ENCODE measurements at places on chromosomes 7 and 10.

DNA sequence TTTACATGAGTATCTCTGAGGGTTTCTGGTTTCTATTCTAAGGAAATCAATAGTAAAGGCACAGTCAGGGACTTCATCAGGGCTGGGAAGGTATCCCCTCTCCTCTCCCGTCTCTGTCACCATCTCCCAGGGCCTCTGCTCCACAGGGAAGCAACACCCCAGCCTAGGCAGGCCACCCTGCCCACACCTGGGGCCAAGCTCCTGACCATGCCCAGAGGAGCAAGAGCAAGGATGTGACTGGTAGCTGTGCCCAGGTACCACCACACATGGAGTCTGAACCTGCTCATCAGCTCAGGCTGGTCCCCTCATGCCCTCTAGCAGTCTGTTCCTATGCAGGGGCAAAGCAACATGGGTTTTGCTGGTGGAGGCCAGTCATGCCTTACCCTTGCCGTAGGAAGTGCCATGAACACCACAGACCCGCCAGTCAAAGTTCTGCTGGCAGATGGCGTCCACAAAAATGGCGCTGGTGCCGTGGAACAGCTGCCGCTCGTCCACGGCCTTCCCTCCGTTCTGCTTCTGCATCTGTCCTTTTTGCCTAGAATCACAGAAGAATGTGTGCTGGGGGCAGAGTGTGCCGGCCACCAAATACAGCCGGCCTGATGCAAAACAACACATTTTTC lies 36.8 kb downstream of the PARP12 start:
- DNase-seq: no peak

- no peak for DNase-seq
Measured at GRCh38 chr7:46058086-46058823, 137.2 kb upstream of the IGFBP3 start.

DNA sequence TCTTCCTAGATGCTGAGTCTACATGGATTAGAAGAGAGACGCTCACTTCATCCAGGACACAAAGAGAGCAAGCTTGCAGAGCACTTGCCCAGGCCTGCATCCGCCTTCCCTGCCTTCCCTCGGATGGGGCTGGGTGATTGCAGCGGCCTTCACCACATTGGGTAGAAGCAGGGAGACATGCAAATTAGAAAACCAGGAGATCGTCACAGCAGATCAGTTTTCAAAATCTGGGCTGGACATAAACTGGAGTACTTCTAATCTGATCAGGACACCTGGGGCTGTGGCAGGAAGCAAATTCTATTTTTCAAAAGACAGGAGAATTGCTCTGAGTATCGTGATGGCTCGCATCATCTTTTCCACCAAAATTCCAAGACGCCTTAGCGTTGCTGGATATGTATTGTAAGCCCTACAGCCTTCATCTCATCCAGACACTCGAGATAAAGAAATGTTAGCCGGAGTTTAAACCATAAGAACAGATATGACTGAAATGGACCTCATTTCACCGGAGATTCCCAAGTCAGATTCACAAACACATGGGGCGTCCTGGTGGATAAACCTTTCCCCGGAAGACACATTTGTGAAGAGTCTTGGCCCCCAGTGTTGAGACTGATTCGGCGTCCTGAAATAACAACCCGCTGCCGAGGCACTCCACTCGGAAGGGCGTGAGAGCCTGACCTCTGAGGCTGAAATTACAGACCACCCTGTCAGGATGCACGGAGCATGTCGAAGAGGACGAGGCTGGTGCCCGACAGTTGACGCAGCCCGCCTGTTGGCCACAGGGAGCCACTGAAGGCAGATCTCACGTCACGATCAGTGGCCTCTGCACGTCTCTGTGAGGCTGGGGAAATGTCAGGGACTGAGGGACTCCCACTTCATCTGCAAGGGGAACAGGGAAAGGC lies 91.2 kb upstream of the PARD3 start:
- DNase-seq: peak; percentile 39

- no peak for DNase-seq
Measured at GRCh38 chr10:28595613-28596012, 62.7 kb downstream of the WAC start.

DNA sequence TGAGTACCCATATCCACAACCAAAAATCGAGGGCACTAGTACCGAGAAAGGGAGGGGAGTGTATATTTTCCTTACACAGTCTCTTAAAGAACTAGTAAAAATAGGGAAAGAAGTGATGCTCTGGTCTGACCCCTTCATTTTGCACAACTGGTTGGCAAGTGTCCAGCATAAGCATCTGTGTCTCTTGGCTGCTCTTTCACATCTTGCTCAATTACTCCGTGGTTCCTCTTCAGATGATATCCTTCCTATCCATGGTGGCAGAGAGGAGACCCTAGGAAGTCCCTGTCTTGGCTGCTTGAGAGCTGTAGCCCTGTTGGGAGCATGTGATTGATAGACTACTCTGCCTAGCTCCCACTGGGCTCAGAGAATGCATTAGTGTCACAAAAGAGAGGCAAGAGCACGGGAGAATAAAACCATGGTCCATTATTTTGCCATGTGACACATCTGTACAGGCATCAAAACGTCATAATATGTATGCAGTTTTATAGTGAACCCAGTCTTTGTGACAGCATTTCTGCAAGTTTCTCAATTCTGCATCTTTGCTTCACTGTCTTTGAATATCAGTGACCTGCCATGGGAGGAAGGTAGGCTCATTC lies 111.8 kb upstream of the ANKRD1 start:
- DNase-seq: no peak

DNA sequence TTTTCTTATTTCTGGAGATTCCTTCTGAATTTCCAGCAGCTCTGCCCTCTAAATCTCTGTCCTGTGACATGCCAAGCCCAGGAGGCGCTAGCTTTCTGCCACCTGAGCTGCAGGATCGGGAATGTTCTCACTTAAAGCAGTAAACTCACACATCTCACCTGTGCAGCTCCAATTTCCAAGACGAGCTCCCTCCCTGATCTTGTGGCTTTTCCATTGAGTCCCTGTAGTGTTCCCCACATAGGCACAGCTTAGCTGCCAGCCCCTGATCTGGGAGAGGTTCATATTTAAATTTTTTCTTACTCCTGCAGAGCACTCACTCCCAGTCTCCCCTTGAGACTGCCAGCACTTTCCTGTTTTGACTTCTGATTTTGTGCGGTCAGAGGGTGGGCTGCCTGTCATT lies 479.3 kb downstream of the GLRX3 start:
- DNase-seq: no peak
